ENCODE measurements at places on chromosomes 11 and 22. TPM values are rescaled to one million over a fixed set of nuclear protein-coding genes. Genes with fewer than 3 reads are reported as not detected.

MS4A4A gene
- 9.8 TPM for total RNA-seq

C11orf86 gene
- total RNA-seq, result not detected

APOA4 gene
- total RNA-seq, result not detected

SULT4A1 gene
- 2.9 TPM for total RNA-seq

CRACR2B gene
- 86.2 TPM for total RNA-seq

OR2AG1 gene
- not detected for total RNA-seq
